CD8-positive, alpha-beta T cell (primary cell): ENCODE measurements at places on chromosomes 7 and 10. TPM values are rescaled to one million over a fixed set of nuclear protein-coding genes. Genes with fewer than 3 reads are reported as not detected.

UNC5B gene
- 0.08 TPM for total RNA-seq

DNA sequence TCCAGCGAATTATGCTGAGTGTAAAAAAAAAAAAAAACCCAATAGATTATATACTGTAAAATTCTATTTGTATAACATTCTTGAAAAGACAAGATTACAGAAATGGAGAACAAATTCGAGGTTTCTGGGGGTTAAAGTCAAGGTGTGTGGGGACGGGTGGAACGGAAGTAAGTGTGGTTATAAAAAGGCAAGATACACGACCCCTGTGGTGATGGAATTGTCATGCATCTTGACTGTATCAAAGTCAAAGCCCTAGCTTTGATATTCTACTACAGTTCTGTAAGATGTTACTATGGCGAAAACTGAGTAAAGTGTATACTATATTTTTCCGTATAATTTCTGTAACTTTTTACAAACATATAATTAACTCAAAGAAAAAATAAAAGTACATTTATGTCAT is 718.2 kb upstream of the PCDH15 start:
- no peak for DNase-seq

DNA sequence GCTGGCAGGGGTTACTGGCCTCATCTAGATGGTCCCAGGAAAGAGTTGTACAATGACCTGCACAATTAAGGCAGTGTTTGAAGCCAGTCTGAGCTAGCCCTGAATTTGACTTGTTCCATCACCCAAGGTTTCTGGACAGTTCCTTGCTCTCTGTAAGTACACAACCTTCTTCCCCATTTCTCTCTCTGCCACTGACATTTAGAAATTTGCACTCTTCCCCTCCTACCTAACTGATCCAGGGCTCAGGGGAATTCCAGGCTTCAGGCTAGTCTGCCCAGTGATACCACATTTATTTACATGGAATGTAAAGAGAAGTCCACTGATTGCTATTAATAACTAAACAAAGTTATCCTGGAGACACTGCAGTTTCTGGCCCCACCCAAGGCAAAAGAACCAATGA is 139.0 kb upstream of the GPR26 start:
- no peak for DNase-seq

DNA sequence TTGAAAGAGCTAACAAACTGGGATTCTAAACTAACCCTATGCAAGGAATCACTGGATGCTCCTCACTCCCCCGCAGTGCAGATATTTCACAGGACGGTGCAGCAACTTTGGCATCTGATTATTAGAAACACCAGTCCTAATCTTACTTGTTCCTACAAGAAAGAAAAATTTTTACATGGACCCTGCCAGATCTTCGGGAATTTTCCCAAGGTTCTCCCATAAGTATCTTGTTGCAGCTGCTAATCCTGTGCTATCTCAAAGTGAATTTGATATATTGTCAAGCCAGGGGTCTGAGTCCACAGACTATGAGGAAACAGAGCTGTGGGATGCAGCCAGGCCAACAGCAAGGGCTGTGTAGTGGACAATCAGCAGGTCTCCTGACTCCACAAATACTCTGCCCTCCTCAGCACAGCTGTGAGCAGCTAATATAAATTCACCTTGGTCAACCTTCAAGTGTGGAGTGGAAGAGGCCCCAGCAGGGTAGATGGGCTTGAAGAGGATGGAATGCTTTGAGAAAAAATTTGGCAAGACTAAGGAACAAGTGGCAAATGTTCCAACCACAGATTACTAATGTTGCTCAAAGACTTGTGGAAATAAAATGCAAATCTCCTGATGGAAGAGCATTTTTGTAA is 25.6 kb downstream of the VSTM4 start:
- DNase-seq, result no peak

PTPRN2 gene
- total RNA-seq, result 0.22 TPM

GRCh38 chr10:22341190-22341925 is 3.9 kb upstream of the SPAG6 start:
- no peak for DNase-seq

DNA sequence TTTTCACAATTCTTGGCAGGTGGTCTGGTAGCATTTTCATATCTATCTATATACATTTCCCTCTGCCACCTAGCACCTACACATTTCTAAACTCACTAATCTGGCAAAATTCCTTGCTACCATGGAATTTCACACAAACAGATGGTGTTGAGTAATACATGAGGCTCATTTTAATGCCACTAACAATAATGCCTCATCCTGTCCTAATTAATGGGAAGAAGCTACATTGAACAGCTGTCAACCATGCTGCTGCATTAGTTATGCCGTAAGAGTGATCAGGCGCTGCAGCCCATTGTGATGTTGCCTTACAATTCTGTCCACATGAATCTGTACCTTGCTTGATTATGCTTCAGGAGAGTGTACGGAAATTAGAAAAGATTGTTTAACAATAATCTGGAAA is 23.2 kb downstream of the COL1A2 start:
- DNase-seq, result no peak

GRCh38 chr7:151126491-151127137 is 40.3 kb downstream of the AGAP3 start:
- DNase-seq, result peak; percentile 3

- DNase-seq, result no peak
Observed at GRCh38 chr10:100882671-100883311, 30.0 kb upstream of the SLF2 start.

GRCh38 chr7:39637400-39637799 is 14.0 kb downstream of the RALA start:
- no peak for DNase-seq

PURB gene
- total RNA-seq, result 16.3 TPM

DNA sequence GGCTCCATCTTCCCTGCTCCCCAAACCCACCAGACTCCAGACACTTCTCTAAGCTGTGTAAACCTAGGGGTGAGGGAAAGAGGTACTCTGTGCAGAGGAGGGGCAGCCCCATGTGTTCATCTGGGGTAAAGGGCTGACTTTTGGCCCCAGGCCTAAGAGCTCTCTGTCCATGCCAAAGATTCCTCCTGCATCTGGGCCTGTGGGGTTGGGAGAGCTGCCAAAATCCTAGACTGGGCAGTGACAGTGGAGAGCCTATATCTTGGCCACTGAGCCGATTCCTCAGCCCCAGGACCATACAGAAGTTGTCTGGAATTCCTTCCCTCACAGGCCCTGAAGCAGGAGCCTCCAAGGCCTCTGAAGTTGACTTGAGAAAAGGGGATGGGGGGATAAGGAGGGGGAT is 25.3 kb upstream of the LEP start:
- DNase-seq, result no peak

DNA sequence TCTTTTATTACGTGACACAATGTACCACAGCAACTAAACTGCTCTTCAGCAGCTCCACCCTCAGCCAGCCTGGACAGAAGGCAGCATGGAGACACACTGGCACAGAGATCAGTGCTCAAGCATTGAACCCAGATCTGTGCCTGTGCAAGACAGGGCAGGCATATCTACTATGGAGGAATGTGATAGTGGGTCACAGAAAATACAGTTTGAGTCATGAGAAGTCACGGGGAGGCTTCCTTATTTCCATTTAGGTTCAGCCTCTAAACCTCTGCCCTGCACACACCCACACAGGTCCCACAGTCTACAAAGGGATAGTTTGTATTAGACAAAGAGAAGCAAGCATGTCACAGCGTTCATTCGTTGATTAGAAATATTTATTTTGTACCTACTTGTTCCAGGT is 187.4 kb upstream of the AGR3 start:
- no peak for DNase-seq

DNA sequence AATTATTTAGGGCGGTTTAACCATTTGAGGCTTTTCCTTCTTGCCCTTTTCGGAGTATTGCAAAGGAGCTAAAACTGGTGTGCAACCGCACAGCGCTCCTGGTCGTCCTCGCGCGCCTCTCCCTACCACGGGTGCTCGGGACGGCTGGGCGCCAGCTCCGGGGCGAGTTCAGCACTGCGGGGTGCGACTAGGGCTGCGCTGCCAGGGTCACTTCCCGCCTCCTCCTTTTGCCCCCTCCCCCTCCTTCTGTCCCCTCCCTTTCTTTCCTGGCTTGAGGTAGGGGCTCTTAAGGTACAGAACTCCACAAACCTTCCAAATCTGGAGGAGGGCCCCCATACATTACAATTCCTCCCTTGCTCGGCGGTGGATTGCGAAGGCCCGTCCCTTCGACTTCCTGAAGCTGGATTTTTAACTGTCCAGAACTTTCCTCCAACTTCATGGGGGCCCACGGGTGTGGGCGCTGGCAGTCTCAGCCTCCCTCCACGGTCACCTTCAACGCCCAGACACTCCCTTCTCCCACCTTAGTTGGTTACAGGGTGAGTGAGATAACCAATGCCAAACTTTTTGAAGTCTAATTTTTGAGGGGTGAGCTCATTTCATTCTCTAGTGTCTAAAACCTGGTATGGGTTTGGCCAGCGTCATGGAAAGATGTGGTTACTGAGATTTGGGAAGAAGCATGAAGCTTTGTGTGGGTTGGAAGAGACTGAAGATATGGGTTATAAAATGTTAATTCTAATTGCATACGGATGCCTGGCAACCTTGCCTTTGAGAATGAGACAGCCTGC is 3.1 kb downstream of the FZD1 start:
- no peak for DNase-seq

GRCh38 chr7:95950698-95951097 is 178.3 kb downstream of the DYNC1I1 start:
- no peak for DNase-seq

DNA sequence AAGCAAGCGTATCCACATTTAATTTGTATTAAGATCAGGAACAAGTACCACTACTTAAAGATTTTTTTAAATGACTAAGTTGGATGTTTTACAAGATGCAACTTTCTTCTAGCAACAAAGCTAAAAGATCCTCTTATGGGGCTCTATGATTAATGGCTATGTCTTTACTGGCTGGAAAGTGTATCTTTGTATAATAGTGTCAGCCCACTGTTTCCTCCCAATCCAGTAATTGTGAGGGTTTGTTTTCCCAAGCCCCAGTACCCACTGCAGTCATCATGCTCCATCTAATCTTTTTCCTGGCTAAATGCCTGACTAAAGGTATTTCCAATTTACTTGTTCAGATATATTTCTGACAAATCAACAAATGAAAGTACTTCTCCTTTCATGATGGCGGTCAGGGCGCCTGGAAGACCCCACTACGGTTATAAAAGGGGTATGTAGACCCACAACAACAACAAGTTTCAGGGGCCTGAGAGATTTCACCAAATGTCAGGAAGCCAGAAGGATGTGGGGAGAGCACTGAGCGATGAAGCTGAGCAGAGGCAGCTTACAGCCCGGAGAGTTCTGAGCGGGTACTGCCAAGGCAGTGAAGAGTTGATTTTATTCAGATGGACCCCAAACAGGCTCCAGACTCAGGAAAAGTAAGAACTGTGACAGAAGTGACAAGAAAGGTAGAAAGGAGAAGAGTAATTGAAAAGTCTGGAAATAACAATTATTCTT is 222.6 kb upstream of the KLF14 start:
- no peak for DNase-seq

- no peak for DNase-seq
Observed at GRCh38 chr10:101182936-101183335, 46.3 kb downstream of the LBX1 start.

KLF14 gene
- not detected for total RNA-seq

- peak; percentile 36 for DNase-seq
Observed at GRCh38 chr7:45682358-45682735, 108.2 kb downstream of the ADCY1 start.

COL1A2 gene
- not detected for total RNA-seq

- DNase-seq, result no peak
Observed at GRCh38 chr7:79520543-79520942, 67.1 kb upstream of the MAGI2 start.

GRM8 gene
- not detected for total RNA-seq

DNA sequence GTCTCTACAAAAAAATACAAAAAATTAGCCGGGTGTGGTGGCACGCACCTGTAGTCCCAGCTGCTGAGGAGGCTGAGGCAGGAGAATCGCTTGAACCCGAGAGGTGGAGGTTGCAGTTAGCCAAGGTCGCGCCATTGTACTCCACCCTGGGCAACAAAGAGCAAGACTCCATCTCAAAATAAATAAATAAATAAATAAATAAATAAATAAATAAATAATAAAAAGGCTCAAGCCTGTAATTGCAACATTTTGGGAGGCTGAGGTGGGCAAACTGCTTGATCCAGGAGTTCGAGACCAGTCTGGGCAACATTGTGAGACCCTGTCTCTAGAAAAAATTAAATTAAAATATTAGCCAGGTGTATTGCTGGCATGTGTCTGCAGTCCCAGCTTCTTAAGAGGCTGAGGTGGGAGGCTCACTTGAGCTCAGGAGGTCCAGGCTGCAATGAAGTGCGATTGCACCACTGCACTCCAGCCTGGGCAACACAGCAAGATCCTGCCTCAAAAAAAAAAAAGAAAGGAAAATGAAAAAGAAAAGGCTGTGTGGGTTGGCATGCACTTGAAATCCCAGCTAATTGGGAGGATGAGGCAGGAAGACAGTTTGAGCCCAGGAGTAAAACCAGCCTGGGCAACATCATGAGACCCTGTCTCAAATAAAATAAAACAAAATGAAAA is 27.6 kb upstream of the SRGN start:
- DNase-seq, result no peak

DNA sequence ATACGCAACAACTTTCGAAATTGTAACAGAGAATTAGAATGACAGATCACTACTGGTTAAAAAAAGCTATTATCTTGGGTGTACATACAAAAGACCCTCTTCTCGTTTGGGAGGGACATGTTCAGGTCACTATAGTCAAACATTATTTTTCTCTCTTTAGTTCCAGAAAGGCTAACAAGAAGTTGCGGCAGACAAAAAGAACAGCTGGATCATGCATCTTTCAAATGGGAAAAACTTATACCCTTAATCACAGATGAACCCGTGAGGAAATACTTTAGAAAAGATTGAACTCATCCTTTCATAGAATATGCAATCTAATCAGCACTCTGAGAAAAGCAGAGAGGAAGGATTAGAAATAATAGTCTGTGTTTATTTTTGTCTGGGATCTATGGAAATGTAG is 72.5 kb downstream of the EVX1 start:
- DNase-seq, result no peak

SHTN1 gene
- total RNA-seq, result not detected

- no peak for DNase-seq
Observed at GRCh38 chr10:102231357-102232318, 5.5 kb downstream of the ELOVL3 start.

DNA sequence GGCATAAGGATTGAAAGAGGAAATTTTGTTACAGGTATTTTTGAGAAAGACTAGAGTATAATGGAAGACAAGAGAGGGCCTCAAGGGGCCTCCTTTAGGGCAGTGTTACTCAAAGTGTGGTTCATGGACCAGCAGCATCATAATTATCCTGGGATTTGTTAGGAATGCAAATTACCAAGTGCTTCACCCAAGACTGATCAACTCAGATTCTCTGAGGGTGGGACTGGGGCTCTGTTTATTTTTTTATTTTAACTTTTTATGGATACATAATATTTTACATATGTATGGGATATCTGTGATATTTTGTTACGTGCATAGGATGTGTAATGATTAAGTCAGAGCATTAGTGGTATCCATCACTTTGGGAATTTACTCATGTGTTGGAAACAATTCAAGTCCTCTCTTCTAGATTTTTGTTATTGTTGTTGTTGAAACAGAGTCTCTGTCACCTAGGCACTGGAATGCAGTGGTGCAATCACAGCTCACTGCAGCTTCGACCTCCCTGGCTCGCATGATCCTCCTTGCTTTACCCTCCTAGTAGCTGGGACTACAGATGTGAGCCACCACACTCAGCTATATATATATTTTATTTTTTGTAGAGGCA is 2.2 kb upstream of the KCTD7 start:
- no peak for DNase-seq

GRCh38 chr7:78770422-78771410 is 682.8 kb downstream of the MAGI2 start:
- DNase-seq, result no peak

AVL9 gene
- total RNA-seq, result 24.7 TPM

HTR7 gene
- not detected for total RNA-seq
